Activated CD4-positive, CD25-positive, alpha-beta regulatory T cell treated with anti-CD3 and anti-CD28 coated beads, Interleukin-2, amount 50 U/mL, for 16 hours (primary cell): ENCODE measurements at places on chromosomes 2 and 18.

DNA sequence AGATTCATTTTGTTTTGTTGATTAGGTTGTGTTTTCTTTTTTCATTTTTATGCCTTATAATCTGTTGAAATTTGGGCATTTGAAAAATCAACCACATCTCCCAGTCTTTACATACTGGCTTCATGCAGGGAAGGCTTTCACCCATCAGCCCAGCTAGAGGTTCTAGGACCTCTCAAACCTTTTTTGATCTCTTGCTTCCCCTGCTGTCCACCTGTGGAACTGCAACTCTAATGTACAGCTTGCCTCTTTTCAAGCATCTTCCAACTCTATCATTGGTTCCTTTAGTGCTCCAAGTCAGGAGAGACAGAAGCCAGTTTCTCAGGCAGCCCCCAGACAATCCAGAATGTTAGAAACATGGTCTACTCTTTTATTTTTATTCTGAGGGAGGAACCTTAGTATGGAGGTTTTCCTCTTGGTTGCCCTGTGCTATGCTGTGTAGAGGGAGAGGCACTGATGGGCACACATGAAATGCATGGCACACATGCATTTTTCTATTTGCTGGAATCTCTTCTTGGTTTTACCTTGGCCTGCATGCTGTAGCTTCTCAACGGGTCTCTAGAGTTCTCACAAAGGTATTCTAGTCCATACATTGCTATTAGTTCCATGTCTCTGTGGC is 107.2 kb upstream of the L3MBTL4 start:
- no peak for DNase-seq

- no peak for DNase-seq
Observed at GRCh38 chr2:45922577-45922988, 271.1 kb downstream of the PRKCE start.

DNA sequence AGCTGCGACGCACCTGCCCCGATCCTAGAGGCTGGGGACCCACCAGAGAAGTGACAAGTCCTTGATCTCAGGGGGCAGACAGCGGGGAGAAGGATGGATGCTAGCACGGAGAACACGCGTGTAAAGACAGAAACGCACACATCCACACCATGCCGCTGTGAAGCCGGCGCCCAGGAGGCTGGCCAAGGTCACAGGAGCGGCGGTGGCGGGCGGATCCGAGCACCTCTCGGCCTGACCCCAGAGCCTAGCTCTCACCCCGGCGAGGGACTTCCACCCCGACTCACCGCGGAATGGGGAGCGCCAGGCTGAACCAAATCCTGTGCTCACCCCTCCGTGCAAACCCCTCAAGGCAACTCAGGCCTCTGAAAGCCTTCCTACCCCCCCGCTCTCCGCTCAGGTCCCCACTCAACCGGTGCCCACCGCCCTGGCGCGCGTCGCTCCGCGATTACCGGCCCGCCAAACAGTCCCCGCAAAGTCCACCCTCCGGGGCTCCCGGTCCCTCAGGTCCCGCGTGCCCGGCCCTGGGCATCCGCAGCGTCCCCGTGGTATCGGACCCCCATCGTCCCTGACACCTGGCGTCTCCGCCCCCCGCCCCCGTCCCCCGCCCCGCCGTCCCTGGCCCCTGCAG is 460 bp upstream of the LRRFIP1 start:
- DNase-seq = no peak

DNA sequence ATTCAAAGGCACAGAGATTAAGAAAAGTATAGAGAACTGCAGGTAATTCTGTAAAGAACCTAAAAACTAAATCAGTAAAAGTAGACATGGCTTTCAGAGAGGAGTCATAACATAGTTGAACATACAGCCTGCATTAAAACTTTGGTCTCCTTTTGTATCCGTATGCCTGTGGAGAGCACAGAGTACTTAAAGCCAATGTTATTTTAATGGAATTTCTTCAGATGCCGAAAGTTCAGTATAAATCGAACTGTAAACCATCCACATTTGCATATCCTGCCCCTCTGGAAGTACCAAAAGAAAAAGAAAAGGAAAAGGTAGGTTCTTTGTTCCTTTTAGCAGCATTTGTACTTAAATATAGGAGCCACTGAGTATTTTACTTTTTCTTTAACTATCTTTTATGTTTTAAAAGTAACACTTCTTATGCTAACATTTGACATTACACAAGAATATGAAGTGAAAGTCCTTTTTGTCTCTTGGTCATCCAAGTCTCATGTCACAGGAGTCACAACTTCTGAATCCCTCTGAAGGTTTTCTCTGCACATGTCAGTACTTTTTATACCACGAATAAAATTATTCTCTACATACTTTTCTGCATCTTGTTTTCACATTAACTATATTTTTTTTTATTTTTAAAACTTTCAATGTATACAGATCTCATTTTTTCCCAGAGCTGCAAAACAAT is 34.9 kb upstream of the ARMC9 start:
- DNase-seq = no peak

DNA sequence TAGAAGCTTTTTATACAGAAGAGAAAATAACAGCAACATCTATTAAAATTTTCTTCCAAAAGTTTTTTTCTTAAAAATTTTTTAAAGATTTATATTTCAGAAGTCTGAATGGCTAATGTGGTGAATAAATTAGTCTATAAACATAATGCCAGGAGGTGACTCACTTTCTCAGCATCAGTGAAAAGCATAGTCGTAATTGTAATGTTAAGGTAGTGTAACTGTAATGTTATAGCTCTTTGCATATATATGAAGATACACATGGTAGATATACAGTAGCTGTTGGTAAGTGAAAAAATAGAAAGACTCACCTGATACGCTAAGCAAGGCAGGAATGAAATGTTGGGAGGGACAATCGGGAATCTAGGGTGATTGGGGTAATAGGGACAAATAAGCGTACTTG is 5.5 kb downstream of the TIMM21 start:
- no peak for DNase-seq

GRCh38 chr2:223969856-223970255 is 12.6 kb downstream of the MRPL44 start:
- no peak for DNase-seq

GRCh38 chr2:120894966-120895365 is 159.3 kb downstream of the GLI2 start:
- no peak for DNase-seq

DNA sequence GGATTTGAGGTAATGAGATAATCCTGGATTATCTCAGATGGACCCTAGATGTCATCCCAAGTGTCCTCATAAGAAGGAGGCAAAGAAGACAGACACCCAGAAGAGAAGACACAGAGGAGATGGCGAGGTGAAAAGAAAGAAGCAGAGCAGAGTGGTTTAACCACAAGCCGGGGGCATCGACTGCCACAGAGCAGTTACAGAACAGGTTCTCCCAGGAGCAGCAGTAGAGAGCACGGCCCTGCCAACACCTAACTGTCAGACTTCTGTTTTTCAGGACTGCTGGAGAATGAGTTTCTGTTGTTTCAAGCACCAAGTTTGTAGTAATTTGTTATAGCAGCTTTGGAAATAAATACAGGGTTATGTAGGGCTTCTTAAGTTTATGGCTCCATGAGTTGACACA is 437.0 kb downstream of the THSD7B start:
- DNase-seq = no peak

- no peak for DNase-seq
Observed at GRCh38 chr2:59181347-59181746, 940.2 kb upstream of the FANCL start.

DNA sequence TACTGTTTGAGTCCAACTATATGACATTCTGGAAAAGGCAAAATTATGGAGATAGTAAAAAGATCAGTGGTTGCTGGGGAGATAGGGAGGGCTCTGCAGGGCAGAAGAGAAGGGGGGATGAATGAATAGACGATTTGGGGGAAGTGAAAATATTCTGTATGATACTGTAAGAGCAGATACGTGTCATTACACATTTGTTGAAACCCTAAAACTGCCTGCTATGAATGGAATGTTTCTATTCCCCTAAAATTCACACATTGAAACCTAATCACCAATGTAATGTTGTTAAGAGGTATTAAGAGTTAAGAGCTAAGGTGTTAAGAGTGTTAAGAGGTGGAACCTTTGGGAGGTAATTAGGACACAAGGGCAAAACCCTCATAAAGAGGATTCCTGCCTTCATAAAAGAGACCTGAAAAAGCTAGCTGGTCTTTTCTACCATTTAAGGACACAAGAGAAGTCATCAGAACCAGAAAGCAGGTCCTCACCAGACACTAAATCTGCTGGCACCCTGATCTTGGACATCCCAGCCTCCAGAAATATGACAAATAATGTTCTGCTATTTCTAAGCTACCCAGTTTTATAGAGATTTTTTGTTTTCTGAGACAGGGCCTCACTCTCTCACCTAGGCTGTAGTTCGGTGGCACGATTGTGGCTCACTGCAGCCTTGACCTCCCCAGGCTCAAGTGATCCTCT is 76.2 kb downstream of the ATAD2B start:
- no peak for DNase-seq

- DNase-seq = no peak
Observed at GRCh38 chr2:36655453-36655852, 41.1 kb upstream of the VIT start.

- DNase-seq = no peak
Observed at GRCh38 chr18:31929273-31929672, 13.7 kb downstream of the TRAPPC8 start.

GRCh38 chr2:54714996-54715395 is 8.5 kb upstream of the EML6 start:
- no peak for DNase-seq

DNA sequence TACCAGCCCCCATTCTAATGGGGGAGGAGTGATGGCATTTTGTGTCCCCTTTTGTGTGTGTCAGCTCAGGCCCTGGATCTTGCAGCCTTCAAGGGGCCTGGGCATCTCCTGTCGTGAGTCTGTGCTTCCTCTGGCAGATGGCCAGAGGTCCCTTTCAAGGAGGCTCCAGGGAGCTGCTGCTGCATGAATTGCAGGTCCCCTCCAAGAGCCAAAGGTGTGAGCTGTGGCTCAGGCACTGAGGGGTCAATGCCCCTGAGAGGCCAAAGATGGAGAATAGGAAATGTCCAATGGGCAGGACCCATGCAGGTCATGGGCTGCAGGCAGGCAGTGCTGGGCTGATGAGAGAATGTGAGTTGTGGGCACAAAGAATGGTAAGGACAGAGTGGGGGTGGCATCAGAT is 10.4 kb downstream of the MAB21L4 start:
- DNase-seq = no peak

DNA sequence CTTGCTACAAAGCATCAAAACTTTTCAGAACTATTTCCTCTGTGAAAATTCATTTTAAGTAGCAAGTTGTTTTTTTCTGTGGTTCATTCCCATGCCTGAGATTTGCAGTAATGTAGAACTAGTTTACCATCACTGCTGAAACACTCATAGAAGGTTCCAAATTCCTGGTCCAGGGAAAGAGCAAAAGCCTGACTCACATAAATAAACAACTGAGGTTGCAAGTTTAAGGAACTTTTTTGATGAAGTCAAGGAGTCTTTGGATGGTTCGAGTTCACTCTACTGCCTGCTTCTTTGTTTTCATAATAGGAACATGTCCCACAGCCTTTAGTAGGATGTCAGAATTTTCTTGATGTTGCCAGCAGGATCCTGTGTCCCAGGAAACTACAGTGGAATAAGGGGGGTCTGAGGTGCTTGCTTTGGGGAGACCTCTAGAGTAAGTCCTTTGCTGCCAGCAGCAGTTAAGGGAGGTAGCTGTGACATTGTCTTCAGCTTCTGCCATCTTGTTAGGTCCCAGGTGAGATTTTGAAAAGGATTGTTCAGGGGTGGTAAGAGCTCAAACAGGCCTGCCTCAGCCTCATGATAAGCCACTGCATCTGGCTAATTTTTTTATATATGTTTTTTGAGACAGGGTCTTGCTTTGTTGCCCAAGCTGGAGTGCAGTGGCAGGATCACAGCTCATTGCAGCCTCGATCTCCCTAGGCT is 43.9 kb downstream of the ACSL3 start:
- no peak for DNase-seq

DNA sequence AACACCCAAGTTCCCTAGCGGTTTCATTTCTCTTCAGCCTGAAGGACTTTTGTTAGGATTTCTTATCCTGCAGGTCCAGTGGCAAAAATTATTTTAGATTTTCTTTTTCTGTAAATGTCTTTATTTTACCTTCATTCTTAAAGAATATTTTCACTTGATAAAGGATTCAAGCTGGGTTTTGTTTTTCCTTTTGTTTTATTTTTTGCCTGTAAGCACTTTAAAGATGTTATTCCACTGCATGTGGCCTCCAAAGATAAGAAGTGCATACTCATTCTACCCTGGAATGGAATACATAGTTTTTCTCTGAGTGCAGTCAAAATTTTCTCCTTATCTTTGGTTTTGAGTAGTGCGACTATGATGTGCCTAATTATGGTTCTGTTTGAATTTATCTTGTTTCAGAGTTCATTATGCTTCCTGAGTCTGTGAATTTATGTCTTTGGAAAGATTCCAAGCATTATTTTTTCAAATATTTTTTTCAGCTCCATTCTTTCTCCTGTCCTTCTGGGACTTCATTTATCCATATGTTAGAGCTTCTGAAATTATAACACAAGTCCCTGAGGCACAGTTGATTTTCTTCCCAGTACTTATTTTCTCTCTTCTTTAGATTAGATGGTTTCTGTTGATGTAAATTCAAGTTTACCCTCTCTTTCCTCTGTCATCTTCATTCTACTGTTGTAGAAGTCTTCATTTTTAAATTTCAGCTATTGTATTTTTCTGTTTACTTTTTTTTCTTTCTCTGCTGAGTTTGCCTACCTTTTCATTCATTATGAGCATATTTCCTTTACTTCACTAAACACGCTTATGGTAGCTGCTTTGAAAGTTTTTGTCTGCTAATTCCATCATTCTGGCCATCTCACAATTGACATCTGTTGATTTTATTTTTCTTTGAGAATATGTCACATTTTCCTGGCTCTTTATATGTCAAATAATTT is 69.6 kb downstream of the MAPRE2 start:
- no peak for DNase-seq

DNA sequence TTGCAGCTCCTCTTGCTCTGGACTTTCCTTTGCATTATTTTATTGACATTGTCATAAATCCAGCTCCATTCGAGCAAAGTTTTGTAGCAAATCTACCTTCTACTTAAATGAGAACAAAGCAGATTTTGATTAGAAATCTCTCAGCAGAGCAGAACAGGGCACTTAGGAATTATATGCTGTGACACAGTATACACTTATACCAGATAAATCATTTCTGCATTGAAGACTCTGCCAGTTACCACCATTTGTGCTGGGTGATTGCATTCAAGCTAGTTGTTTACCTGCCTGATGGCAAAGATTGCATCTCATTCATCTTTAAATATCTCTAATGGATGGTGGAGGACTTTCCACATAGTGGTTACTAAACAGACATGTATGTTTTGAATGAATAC is 441.7 kb upstream of the HNMT start:
- no peak for DNase-seq

DNA sequence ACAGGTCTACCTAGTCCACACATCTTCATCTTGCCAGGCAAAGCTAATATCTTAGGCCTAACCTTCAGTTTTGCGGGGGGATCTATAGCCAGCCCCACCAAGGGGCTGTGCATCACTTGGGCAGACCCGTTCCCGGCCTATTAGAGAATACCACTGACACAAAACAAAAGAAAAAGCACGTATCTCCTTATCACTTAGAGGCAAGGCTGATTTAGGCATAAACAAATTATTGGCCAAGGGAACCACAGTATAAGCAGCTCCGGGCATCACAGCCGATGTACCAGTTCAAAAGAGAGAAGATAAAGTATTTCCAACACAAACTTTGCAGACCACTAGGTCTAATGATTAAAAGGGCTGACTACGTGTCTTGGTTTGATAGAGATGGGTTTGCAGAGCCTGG is 248.0 kb downstream of the TCF4 start:
- no peak for DNase-seq

GRCh38 chr2:232544674-232545073 is 5.2 kb downstream of the CHRNG start:
- no peak for DNase-seq
